ENCODE measurements at places on chromosomes 3 and 15.

DNA sequence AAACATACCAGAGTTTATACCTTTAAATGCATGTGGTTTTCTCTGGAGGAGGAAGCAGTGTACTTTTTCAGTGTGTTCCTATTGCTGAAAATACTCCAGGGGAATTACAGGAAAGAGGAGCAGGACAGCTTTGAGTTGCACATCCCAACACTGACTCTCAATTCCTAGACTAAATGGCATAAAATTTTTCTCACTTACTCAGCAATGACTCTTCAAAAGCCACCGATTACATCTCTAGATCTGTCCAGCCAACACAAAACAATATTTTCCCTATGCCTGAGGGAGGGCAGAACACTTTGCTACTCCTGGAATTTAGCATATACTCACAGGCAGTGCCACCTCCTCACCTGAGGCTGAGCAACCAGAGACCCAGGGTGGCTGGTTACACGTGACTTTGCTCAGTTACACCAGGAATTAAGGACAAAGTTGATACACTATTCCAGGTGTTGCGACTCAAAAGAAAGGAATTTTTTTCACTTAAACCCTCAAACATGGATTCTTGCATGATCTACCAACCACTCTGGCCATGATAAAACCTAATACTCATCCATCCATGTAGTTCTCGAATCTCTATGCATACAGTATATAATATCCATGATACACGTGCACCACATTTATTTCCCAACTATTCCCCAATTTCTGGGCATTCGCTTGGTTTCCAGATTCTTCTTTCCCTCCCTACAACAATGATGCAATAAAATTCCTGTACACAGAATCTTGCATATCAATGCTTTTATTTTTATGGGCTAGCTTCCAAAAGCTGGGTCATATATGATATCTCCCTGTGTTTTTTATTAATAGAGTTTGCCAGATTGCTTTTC, 194.6 kb downstream of the THRB start:
- DNase-seq: no peak

DNA sequence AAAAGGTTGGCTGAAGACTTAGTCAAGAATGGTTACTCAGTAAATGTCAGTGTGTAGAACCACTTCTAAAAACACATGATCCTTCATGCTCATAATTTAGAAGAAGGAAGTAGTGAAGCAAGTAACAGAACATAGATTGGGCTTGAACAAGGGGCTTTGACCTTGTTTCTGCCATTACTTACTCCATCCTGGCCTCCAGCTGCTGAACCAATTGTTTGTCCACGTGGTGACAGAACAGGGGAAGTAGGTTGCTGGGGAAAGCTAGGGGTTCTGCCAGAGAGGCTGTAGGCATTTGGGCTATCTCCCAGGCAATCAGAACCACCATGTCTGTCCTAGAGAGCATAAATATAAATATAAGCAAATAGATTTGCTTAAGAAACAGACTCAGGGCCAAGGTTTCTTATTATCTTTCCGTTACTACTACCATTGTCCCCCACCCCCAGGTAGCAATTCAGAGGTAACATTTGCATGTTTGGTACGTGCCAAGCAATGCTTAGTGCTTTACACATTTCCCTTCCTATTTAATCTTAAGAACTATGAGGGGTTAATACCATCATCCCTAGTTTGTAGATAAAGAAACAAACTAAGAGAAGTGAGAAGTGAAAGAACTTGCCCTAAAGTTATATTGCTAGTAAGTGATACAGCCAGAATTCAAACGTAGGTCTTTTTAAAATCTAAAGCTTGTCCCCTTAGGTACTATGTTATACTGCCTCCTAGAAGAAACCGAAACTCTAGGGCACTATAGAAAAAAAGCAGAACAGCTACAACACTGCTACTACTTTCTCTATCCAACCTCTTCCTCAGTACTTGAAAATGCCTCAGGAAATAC, 3.0 kb upstream of the SPG11 start:
- DNase-seq: no peak

- no peak for DNase-seq
These were observed 64.5 kb upstream of the KLF13 start for GRCh38 chr15:31262143-31262530.

- DNase-seq: no peak
These were observed 55.0 kb downstream of the GOLIM4 start for GRCh38 chr3:168040607-168041208.

DNA sequence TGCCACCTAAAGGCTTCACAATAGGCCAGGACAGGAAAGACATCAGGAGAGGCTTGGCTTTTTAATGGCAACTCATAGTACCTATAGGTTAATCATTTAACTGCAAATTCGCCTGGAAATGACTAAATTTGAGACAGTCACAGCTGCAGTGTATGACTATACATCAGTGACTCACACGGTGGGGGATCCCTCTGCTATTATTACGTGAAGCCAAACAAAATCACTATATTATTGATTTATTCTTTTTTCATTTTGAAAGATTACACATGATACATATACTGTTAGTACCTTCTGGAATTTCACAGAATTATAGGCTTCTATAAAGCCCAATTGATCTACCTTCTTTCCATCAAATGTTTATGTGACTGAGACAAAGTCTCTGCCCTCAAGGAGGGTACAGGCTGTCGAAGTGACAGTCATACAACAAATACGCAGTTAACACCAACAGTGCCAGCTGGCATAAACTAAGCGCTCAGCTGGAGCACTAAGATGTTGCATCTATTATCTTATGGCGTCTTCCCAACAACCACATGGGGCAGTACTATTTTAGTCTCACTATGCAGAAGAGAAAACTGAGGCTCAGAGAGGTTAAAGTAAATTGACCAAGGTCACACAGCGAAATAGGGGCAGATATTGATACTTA, 82.0 kb upstream of the LMOD3 start:
- DNase-seq: no peak

GRCh38 chr3:138220788-138221187, 33.7 kb downstream of the ARMC8 start:
- DNase-seq: no peak

- DNase-seq: no peak
These were observed 352.5 kb upstream of the GRM7 start for GRCh38 chr3:6508410-6508759.

- no peak for DNase-seq
These were observed 115.1 kb downstream of the HERC1 start for GRCh38 chr15:63718590-63719035.

DNA sequence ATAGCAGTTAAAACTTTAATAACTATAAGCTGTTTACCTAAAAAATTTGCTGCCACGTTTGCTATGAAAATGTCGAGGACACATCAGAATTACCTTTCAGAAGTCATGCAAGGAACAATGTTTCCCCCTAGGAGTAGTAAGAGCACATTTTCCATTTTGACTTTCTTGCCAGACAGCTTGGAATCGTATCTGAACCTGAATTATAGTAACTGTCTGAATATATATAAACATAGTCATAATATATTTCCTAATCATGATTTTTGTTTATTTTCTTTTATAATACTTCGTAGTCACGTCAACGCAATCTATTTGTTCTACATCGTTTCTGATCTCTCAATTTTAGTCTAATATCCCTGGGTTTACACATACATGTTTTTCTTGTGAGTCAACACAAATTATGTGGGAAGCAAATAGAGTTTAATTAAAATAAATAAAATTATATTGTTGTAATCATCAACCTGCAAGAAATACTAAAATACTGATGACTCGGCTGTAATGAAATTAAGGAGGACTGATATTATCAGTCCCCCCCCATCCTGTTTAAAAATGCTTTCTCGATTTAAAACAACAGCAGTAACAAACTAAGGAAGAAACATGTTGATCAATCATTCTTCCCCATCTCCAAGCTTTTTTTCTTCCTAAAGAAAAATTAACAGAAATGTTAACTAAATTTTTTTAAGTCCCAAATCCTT, 78.4 kb downstream of the MME start:
- DNase-seq: no peak

GRCh38 chr3:187912007-187912406, 166.7 kb upstream of the BCL6 start:
- no peak for DNase-seq

- DNase-seq: no peak
These were observed 1.1 kb upstream of the NPHP3 start for GRCh38 chr3:132723024-132723950.

DNA sequence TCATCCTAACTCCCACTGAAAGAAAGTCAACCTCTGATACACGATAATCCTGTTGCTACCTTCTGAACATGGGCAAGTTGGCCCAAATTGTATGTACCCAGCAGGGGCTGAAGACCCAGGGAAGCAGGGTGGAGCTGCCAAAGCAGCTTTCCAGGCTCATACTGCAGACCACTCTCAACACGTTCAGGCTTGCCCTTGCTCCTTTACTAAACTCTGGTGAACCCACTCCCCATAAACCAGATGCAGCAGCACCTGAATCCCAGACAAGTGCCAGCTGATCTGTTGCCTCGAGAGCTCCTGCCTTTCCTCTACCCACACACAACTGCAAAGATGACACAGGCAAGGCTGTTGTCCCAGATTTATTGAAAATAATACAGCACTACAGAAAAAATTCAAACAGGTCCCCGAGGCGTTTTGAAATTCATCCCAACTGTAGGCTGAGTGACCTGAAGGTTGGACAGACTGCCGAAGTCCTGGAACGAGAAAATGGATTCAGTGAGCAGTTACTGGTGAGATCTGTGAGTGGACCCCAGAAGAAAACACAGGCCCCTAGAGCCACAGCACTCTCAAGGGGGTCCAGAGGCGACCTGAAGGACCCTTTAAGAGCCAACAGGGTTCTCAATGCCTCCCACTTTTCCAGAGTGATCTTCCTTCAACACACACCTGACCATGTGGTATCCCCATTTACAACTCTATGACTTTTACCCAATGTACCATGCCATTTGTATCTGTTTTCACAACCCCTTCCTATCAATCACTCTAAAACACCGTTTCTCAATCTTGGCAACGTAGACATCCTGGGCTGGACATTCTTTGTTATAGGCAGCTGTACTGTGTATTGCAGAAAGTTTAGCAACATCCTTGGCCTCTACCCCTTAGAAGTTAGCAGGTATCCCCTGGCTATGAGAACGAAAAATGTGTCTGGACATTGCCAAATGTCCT, 3.6 kb downstream of the RPS17 start:
- DNase-seq: no peak

- DNase-seq: no peak
These were observed 4.5 kb downstream of the AMIGO3 start for GRCh38 chr3:49714728-49715550.

DNA sequence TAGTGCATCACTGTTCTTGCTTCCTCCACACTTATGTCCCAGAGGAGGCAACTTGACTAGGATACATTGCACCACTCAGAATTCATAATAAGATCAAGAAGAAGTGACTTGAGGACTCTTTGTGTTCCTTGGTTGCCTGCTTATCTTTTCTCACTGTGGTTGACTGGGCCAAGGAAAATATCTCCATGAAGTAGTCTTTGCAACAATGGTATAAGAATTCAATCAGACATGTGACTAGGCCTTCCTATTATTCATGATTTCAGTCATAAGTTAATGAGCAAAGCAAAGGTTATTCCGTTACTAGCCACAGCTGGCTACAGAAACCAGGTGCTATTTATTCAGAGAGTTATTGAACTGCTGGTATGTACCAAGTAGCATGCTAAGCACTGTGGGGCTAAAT, 359.3 kb downstream of the RORA start:
- DNase-seq: no peak

GRCh38 chr3:112585782-112586181, 23.9 kb downstream of the SLC35A5 start:
- no peak for DNase-seq

DNA sequence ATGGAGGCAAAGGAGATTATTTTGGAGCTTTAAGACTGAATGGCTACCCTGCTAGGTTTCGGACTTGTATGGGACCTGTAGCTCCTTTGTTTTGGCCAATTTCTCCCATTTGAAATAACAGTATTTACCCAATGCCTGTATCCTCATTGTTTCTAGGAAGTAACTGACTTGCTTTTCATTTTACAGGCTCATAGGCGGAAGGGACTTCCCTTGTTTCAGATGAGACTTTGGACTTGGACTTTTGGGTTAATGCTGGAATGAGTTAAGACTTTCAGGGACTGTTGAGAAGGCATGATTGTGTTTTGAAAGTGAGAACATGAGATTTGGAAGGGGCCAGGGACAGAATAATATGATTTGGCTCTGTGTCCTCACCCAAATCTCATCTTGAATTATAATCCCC, 10.5 kb downstream of the EIF5A2 start:
- DNase-seq: no peak

- DNase-seq: no peak
These were observed 103.9 kb downstream of the MME start for GRCh38 chr3:155184011-155184410.

DNA sequence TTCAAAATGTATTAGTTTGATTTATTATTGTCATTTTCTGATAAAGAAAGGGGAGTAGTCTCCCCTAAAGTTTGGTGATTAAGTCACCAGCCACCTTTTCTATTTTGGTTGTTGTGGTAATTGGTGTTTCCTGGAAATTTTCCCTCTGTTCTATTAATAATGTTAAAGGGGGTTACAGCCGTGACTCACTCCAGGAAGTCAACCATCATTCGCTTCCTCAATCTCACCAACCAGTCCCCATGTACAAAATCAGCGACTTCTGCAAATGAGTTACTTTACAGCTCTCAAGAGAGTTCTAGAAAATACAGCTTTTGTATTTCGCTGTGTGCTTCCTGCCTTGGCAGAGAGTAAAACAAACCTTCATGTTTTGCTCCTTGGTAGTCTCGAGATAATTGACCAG, 285.1 kb downstream of the LPP start:
- no peak for DNase-seq

- DNase-seq: no peak
These were observed 23.1 kb upstream of the SKOR1 start for GRCh38 chr15:67801926-67802914.

- DNase-seq: no peak
These were observed 70.0 kb upstream of the SLC6A11 start for GRCh38 chr3:10746001-10746400.

All from C1 segment of cervical spinal cord (tissue), 14 donors.